T-helper 1 cell (primary cell): ENCODE measurements at places on chromosomes 2 and 18.

GRCh38 chr2:17334300-17334699 is 183.9 kb downstream of the RAD51AP2 start:
- no peak for DNase-seq

DNA sequence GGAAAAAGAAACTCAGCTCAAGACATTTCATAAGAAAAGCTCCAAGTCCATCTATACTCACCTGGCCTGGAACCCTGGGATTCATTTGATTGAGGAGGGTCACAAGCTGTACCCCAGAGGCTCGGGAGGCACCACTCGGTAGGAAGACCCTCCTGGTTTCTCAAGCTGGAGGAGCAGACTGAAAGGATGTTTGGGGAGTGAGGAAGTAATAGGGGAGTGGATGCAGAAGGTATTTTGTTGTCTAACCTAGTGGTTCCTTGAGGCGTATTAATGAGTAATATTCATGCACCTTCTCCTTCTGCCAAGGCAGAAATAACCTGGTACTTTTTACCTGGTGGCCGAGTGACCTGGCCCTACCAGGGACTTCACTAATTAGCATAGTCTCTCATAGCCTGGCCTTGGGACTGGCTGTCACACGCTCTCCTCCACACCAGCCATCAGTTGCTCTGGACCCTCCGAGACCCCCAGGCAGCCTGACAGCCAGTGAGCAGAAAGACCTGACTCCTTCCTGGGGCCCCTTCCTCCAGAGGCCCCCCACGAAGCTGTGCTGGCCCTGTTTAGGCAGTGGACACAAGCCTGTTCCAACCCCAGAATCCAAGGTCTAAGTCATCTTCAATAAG is 161.4 kb downstream of the BCL2 start:
- DNase-seq: no peak

DNA sequence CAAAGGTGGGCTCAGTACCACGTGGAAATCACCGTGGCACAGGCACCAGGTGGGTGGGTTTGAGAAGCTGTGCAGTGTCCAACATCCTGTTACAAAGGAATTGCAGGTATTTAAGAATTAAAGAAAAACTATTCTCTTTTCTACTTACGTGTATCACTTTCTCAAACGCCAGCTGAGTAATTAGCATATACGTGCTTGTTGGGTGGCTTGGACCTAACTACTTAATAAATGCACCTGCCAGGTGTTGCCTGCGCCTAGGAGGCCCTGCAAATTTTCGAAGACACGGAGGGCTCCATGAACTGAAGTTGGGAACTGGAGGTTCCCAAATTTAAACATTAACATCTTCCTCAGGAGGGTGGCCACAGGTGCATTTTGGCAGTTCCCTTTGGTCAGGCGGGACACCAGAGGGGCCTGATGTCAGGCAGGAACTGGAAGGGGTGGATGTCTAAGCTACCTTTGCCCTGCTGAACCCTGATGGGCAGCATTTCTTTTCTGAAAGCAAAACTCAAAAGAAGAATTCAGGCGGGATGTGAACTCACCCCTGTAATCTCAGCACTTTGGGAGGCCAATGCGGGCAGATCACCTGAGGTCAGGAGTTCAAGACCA is 84.8 kb downstream of the HS6ST1 start:
- no peak for DNase-seq

DNA sequence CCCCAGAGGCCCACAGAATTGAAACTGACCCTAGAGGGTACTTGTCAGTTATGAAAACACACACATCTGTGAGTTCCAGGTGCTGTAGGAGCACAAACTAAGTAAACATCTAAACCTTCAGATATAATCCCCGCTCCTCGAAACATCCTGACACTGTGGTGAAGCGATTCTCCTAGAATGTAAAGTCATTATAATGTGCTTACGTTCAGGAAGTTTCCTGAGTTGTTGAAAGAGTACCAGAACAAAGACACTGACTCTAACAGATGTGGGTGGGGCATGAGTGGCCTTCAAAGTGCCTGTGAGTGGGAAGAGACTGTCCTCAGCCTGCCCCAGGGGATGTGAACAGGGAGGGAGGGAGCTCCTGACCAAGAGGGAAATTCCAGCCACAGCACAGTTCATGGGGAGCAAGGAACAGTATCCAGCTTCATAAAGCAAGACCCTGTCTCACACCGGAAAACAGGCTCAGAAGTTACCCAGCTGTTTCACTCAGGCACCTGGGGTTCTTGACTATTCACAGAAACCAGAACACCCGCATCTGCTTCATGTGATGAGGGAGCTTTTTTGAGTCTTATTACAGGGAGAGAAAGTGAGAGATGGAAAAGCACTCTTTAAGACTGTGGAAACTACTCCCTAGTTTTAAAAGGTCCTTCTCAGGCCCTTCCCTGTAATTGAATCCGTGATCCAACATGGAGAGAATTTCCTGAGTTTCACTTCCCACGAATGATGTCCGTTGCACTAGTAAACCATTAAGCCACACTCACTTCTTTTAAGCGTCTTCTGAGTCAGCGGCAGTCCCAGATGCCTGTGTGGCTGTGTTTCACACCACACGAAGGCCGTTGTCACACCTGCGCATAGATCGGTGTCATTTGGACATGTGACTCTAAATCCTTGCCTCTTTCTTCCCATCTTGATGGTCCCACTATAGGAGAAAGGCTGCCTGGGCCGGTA is 88.6 kb upstream of the EML6 start:
- DNase-seq: no peak

GRCh38 chr2:204487447-204488229 is 57.6 kb upstream of the PARD3B start:
- no peak for DNase-seq

GRCh38 chr2:124328397-124328796 is 303.3 kb downstream of the CNTNAP5 start:
- no peak for DNase-seq

- DNase-seq: no peak
Observed at GRCh38 chr2:152606081-152606480, 111.2 kb downstream of the PRPF40A start.

- no peak for DNase-seq
Observed at GRCh38 chr2:55431982-55432627, 12.4 kb upstream of the CCDC88A start.

DNA sequence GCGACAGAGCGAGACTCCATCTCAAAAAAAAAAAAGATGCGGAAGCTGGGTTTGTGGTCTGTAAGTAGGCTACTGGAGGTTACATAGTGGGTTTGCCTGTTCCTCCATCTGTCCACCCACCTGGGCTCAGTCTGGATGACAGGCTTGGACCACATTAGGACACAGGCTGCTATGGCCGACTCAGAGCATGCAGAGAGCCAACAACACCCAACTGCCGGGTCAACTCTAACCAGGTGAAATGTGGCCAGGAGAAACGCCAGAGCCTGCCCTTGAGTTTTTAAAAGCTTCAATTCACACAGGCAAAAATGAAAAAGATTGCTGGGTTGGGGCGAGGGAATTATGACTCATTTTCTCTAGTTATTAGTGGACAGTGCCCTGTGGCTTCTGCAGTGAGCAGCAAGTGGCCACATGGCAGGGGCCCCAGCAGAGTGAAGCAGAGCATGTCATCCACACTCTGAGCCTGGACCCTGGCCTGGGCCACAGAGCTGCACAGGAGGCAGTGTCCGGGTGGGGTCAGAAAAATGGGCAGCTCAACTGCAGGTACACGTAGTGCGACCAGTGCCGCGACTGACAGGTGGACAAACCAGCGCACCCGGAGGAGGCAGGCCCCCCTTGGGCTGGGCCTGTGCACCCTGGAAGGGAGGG is 67.4 kb downstream of the BIN1 start:
- DNase-seq: peak; percentile 30

DNA sequence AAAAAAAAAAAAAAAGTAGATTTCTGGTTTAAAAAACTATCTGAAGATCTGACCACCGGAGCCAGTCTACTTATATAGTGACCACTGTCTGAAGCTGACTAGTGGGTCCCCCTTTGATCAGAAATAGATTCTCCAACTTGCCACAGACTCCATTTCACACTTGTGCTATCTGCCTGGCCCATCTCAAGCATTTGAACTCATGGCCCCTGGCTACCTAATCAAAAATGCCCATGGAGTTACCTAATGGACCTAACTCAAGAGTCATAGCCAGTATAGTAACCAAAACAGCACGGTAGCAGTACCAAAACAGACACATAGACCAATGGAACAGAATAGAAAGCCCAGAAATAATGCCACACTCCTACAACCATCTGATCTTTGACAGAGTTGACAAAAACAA is 17.0 kb upstream of the ATL2 start:
- no peak for DNase-seq

- no peak for DNase-seq
Observed at GRCh38 chr2:41698678-41699422, 349.0 kb upstream of the PKDCC start.

- no peak for DNase-seq
Observed at GRCh38 chr18:54829856-54830255, 1.6 kb downstream of the RAB27B start.

DNA sequence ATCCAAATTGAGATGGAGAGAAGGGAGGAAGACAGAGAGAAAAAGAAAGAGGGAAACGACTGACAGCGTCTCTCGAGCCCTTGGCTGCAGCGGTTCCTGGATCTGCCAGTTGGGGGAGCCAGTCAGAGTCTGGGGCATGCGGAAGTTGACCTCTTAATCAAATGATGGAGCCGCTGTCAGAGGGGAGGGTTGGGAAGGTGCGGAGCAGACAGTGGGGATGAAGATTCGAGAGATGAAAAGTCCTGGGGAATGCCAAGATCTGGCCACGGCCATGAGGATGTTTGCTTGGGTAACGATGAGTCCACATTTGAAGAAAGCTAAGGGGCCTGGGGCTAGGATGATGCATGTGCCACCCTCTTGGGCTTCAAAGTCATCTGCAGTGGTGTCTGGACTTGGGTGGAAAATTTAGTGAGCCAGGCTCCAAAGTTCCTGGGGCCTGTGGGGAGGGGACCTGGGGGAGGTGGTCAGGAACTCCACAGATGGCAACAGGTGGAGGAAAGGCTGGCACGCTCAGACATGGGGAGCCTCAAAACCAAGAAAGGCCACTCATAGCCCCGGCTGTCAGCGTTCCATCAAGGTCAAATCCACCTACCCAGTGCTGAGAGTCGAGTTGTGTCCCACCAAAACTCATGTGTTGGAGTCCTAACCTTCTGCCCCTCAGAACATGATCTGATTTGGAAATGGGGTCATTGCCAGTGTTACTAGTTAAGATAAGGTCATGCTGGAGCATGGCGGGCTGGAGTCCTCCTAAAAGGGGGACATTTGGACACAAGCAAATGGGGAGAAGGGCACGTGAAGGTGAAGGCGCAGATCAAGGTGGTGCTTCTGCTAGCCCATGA is 200.1 kb downstream of the NDUFA10 start:
- DNase-seq: no peak
